NCI-H345 (cell line): ENCODE measurements at places on chromosomes 16 and 17.
A peak's percentile ranks its signal among the peaks of the same experiment; 100 is the strongest.

DNA sequence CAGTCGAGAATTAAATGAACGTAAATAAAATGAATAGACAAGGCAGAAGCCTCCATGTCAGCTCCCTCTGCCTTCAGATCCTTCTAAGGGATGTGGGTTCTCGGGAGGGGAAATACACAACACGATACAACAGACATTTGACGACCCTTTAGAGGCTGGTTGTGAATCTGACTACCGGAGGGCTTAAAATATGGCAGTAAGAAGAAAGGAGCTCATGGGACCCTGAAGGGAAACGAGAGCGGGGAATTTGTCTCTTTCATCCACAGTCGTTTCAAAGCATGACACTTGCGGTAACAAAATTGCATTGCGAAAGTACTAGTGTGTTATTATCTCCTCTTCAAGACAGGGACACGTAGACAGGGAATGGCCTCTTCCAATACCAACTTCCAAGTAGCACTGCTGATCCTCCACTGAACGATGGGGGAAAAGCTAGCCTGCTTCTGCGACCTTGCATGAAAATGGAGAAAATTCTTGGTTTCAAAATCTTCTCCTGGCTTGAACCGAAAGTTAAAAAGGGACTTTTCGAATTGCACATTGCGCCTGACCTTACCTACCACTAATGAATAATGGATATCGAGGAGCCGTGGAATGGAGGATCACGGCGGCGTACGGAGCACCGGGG, 1.2 kb upstream of the TNRC6C start:
- no peak for DNase-seq

DNA sequence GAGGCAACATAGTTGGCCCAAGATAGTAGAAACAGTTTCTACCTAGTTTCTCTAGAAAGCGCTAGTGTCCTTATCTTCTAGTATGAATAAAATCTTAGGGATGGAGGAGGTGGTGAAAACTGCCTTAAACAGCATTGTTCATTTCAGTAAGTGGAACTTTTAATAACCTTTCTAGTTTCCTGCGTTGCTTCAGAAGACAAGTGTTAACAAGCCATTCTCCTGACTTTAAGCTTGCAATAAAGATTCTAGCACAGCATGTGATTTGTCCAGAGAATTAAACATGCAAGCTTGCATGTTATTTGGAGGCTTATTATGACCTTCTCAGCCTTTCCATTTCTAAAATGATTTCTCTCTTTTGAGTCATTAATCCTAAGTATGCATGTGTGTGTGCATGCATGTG, 72.3 kb downstream of the TANGO6 start:
- DNase-seq, result no peak

DNA sequence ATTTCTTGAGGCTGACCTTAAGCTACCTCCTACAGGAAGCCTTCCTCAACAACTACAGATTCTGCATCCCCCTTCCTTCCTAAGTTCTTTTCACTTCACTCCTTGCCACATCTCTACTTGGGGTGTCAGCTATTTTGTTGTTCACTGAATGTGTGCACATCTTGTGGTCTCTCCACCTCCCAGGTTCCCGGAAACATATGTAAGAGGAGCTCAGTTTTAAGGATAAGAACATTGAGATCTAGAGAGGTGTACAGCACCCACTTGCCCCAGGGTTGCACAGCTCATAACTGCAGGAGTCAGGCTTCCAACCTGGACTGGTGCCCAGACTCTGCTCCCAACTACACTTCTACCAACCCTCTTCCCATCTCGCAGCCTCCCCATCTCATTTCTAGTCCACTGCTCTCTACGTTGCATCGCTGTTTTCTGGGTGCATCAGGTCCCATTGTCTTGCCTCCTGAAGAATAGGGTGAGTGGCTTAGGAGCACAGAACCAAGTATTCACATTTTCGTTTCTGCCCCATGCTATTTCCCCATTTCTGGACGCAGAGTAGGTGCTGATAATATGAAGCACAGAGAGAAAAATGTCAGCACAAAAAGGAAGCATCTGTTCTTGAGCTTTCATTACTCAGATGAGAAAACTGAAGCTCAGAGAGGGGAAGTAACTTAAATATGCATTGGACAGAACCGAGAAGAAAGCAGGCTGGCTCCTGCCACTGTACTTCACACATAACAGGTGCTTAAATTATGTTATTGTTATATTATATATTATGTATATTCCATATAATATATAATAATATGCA, 292.0 kb upstream of the CCL2 start:
- DNase-seq, result no peak

DNA sequence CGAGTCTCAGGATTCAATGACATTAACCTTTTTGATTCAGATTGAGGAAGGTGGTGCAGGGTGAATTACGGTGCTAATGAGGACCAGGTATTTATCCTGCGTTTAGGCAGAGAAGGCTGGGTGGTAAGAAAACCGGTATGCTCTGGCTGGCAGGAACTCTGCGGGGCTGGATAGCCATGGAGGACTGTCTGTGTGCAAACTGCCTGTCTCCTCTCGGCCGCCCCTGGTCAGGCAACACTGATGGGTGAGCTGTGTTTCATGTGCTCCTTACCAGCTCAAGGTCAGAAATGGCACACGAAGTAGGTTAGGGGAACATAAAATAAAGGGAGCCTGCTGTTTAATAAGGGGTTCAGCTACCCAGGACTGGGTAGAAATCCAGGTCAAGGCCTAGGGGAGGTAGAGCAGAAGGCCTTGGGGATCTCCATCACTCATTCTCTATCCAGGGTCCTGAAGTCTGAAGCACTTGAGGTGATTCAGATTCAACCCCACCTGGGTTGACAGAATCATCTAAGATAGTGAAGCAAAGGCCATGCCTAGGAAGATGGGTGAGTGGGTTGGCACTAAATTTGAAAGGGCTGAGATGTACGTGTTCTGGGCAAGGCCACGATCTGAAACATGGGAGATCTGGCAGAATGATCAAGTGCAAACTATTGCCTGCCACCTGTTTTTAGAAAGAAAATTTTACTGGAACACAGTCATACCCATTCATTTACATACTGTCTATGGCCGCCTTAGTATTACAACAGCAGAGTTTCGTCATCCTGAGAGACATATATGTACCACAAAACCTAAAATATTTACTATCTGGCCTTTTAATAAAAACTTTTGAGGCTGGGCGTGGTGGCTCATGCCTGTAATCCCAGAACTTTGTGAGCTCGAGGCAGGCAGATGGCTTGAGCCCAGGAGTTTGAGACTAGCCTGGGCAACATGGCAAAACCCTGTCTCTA, 292.5 kb downstream of the XYLT1 start:
- DNase-seq, result no peak

GRCh38 chr16:72427051-72427782, 255.3 kb upstream of the PMFBP1 start:
- DNase-seq, result peak; percentile 63

DNA sequence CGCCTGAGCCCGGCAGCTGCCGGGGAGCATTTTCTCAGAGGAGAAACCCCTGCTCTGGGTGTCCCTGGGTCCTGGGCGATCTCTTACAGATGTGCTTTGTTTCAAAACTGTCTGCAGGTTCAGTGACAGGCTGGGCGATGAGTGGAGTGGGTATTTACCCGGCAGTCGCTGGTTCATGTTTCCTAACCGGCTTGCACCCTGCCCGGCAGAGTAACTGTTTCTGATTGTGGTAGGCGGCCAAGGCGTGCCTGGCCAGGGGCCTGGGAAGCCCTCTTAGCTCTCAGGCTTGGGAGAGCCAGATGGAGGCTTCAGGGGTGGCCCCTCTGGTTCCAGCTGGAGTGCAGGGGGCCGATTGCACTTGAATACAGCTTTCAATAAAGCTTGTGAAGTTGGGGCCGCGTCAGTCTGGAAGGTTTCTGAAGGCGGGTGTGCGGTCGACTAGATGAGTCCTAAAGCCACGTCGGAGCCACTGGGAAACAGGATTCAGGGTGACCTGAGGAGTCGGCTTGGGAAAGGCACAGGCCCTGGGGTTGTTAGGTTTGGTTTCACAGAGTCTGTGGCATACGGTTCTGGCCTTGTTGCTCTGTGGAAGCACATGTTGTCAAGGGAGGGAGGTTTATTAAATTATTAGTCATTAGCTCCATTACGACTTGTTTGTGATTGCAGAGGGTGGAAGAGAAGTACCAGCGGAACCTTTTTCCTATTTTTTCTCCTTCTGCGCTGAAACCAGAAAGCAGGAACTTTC, 1.4 kb downstream of the BAIAP2 start:
- DNase-seq, result no peak

DNA sequence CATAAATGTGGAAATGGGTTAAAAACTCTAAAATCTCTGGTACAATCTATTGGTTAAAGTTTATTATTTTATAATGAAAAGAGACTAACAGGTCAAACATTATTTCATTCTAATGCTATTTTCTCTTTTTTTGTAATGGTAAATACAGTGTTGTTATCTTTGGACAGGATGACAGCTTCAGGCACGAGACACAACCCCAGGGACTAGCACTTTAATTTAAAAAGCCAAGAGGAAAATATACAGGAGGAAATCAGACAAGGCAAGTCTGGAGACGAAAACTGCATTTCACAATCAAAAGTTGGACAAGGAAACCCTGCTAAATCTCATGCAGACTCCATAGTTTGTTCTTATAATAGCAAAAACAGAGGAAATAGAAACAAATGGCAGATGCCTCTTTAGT, 589.1 kb upstream of the CDH8 start:
- no peak for DNase-seq

- DNase-seq, result peak; percentile 31
Measured at GRCh38 chr17:81253358-81254131, 14.4 kb downstream of the NDUFAF8 start.

DNA sequence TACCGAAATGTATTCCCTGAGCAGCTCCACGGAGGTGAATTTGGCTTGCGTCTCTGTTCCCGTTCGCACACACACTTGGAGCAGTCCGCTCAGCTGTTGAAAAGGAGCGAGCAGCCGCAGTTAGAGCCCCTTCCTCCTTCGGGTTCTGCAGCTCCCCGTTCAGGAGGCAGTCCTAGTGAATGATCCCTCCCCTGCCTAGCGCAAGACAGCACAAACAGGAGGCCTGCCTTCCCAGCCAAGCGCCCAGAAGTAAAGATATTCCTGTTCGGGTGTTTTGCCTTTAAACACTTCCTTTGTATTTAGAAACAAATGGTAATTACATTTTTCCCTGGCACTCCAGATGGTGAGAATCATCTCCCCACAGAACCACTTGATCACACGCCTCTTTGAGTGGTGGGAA, 64.7 kb downstream of the ABCC12 start:
- no peak for DNase-seq

- no peak for DNase-seq
Measured at GRCh38 chr16:79573071-79573470, 27.5 kb downstream of the MAF start.

- no peak for DNase-seq
Measured at GRCh38 chr17:32732900-32733299, 144.0 kb downstream of the MYO1D start.

- no peak for DNase-seq
Measured at GRCh38 chr16:59181821-59182420, 447.8 kb upstream of the GOT2 start.

- peak; percentile 68 for DNase-seq
Measured at GRCh38 chr16:3020604-3021448, 658 bp downstream of the TNFRSF12A start.

- peak; percentile 97 for DNase-seq
Measured at GRCh38 chr17:48505788-48506187, 25.0 kb downstream of the HOXB1 start.

GRCh38 chr16:48150707-48151106, 5.1 kb downstream of the ABCC12 start:
- DNase-seq, result no peak

- no peak for DNase-seq
Measured at GRCh38 chr16:17031484-17032268, 439.1 kb downstream of the XYLT1 start.

- no peak for DNase-seq
Measured at GRCh38 chr17:30219315-30219714, 16.2 kb downstream of the SLC6A4 start.

GRCh38 chr17:55171634-55172328, 93.0 kb upstream of the HLF start:
- DNase-seq, result no peak

GRCh38 chr16:53899431-53899830, 195.5 kb downstream of the FTO start:
- DNase-seq, result no peak

DNA sequence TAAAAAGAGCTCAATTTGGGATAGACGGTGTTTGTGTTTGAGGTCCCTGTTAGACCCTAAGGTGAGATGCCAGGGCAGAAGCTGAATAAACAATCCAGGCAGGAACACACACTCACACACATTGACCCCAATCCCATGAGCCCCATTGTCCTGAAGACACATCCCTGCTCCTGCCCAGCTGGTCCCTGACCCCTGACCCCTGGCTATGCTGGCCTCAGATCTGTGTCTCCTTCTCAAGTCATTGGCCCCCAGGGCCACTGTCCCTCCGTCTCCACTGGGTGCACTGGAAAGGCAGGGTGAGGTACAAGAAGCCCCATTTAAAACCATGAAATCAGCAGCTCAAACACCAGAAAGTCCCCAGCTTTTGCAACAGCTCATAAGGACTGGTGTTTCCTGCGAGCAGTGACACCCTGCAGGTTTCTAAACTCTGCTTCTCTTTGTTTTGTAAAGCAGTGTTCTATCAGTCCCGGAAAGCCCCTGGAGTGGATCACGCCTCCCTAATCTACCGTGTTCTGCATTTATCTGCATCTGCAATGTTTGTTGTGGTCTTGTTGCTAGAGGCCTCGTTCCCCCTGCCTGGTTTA, 18.0 kb upstream of the ASGR2 start:
- peak; percentile 21 for DNase-seq

DNA sequence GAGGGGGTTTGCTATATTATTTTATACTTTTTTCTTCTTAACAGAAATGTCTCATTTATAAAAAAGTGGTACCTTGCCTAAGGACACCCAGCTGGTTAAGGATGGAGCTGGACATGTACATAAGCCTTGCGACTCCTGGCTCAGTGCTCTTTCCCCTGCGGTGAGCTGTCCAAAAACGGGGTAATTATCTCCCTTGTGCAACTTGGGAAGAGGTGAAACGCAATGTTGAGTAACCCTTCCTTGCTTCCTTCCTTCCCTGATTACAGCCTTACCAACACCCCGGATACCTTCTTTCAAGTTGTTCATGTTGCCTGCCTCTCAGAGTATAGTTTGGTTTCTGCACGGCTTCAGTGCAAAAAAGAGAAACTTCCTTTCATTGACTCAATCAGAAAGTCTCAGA, 94.1 kb upstream of the XYLT1 start:
- DNase-seq, result no peak

DNA sequence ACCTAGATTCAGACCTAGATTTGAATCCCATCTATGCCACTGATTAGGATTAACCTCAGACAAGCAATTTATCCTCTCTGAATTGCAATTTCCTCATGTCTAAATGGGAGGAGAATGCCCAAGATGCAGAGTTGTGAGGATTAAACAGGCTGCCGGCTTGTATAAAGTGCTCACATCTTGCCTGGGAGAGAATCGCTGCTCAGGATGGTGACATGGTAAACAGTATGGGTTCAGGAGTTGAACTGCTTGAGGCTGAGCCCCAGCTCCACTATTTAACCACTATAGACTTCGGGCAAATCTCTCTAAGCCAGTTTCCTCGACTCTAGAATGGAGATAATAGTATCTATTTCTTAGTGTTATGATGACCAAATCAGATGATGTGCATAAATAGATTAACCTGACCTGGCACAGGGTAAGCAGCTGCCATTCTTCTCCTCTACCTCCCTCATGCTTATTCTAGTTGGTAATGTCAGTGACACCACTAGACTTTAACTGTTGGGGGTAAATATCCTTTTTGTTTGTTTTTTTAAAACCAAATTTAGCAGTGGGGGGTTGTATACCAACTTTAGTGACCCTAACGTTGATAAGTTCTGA, 732 bp upstream of the RPL27 start:
- DNase-seq, result no peak
